ENCODE measurements at places on chromosomes 12 and 14. TPM values are rescaled to one million over a fixed set of nuclear protein-coding genes. Genes with fewer than 3 reads are reported as not detected.

Gene GPR137C
- not detected for polyA plus RNA-seq

DNA sequence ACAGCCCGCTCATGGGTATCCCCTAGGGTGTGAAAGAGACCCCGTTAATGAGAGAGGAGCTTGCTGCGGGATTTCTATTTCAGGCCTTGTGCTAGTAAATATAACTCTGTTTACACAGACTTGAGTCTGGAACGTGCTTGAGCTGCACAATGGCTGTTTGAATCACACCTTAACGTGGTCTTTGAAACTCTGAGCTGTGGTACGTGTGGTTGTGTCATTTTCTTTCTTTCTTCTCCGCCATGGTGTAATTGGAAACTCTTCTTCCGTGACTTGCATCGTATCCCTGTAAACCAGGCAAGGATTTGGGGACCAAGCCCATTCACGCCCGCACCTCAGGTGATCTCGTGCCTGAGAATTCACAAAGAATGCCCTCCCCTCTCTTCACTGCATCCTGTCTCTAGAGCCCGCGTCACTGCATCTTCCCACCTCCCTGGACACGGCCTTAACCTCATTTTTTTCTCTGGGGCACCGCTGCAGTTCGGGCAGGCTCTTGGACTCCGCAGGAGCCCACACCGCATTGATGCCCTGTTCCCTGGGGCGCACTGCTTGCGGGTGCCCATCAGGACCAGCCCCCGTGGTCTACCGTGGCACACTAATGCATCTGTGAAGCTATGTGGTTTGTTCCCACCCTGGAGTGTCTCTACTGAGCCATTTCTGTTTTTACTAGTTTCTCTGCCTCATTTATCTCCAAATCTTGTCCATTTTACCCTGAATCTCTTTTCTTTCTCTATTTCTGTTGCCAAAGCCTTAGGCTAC, 78.4 kb upstream of the PARP11 start:
- no peak for DNase-seq

DNA sequence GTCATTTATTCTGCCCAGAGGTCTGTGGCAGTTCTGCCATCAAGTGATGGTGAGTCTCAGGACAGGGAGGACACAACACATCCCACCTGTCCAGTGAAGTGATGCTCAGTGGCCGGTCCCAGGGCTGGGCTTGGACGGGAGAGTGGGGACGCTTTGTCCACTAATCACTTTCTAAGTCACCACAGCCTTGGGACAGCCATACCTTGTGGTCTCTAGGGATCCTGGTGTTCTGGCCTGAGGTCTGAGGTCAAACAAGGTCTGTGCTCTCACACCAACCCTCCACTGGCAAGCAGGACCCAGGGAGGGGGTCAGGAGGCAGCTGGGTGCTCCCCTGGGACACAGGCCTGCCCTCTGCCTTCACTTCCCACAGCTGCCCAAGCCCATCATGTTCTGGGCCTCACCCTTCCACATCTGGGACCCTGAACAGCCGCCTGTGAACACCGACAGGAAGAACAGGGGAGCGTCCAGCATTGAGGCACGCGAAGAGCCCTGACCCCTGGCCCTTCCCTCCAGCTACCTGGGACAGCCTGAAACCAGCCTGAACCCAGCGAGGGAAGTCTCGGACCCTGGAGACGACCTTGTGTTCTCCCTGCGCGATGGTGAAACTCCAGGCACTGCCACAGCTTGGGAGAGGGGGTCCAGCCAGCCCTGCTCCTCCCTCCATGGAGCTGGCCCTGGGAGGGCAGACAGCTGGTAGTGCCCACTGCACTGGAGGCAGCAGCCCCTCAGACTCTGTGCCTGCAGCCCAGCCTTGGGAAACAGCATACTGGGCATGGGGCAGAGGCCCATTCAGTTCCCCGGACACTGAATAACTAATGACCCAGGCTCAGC, 19.7 kb upstream of the GPR132 start:
- no peak for DNase-seq

- no peak for DNase-seq
These were observed 5.2 kb downstream of the TCHP start for GRCh38 chr12:109905301-109905700.

- DNase-seq: no peak
These were observed 156.9 kb downstream of the SRGAP1 start for GRCh38 chr12:64001439-64001838.

GRCh38 chr12:5565933-5566599, 134.2 kb downstream of the NTF3 start:
- DNase-seq: no peak

DNA sequence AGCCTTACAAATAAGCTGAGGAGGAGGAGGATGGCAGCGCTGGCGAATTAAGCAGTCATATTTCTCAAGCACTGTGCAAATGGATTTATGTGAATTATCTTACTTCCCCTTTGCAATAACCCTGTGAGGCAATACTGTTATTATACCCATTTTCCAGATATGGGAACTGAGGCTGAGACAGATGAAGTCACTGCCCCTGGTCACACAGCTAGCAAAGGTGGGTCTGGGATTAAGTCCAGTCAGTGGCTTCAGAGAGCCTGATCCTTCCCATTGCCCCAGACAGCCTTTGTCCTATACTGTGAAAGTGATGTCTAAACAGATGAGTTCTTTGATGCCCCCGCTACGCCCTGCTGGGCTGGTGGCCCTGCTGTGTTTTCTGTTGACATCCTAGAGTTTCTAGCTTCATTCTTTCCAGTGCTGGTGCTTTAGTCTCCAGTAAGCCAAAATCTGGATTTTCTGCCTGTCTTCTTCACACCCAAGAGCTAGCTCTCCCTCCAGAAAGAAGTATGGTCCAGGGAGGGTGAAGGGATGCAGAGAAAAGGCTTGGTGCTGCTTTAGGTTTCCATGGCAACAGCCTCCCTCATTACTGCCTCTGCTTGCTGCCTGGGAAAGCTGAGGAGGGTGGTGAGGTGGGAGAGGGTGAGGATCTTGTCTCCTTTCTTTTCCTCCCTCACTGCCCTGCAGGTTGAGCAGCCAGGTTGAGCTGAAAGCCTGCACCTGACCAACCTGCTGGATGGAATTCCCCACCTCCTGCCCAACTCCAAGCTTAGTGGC, 30.7 kb downstream of the TMEM63C start:
- DNase-seq: no peak

DNA sequence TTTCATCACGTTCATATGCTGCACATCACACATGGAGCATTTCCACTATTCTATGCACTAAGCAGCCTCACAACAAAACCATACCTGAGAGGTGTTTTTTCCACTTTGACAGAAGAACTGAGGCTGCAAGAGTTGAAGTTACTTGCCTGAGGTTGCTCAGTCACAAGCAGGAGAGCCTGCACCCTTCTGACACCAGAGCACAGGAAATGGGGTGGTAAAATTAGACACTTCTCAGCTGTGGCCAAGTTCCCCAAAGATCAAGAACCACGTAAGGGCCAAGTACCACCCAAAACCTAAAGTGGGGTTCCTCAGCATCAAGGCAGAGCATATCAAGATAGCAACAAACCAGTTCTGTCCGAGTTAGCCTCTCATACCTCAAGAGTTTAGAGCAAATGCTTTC, 185.8 kb downstream of the CAPZA3 start:
- peak; percentile 1 for DNase-seq

DNA sequence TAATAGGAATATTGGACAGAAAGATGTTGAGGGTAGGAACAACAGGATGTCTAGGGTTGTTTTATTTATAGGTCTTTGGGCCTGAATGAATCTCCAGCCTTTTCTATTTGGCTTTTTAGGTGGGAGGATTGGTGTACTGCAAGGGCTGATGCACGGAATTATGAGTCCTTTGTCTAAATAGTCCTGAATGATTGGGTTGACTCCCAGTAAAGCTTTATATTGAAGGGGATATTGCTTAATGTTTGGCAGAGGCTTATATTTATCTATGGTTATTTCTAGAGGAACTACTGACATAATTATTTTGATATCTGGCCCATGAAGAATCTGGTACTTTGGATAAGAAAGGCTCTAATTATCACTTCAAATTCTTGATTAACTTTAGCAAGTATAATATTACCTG, 253.6 kb upstream of the AVPR1A start:
- DNase-seq: no peak
